ENCODE measurements at places on chromosomes 3 and 15.

DNA sequence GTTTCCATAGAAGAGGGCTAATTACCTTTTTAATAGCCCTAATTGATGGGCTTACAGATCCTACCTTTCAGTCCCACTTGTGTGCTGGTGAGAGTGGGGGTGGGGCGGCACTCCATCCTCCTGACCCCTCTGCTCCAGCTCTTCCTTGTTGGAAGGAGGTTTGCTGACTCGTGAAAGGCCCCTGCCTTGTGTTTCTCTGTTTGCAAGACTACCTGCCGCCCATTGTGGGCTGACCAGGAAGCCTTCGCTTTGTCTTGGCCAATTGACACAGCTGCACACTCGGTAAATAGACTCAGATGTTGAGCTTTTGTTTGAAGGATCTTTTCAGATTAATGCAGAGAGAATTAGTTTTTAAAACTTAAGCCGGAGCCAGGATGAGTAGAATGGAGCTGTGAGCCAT, 197.3 kb upstream of the HES1 start:
- no peak for DNase-seq

- DNase-seq, result no peak
These were observed 332.9 kb upstream of the PPP2R3A start for GRCh38 chr3:135632556-135633065.

DNA sequence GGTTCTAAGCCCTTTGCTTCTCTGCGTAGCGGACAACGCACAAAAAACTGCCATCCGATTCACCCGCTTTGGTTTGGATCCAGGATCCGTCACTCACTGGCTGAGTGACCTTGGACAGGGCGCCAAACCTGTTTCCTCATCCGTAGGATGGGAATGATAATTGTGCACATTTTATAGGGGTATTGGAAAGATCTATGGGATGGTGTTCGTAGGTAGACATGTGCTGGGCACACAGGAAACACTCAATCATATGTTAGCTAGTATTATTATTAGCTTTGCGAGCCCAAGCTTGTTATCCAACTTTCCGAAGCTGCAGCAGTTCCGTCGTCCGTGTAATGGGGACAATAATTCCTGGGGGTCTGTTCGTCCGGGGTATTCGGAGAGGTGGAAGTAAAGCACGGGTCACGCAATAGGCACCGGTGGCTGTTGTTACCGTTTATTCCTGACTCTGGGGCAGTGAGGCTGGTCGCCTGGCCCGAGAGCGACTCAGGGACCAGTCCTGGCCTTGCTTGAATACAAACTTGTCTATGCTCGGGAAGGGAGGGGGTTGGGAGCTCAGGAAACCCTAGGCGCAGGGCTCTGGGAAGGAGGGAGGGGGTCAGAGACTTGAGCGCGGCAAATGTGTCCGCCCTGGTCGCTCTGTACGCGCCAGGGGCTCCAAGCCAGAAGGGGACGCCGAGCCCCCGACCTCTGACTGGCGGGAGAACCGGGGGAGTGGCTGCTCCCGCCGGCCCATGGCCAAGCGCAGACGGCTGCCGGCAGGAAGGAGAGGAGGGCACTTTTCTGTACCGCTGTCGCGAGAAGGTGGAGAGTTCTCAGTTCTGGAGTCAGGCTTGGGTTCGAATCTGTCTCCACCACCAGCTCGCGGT, 1.3 kb downstream of the SPSB4 start:
- DNase-seq, result no peak

GRCh38 chr15:89171136-89172072, 50.0 kb downstream of the RLBP1 start:
- no peak for DNase-seq

DNA sequence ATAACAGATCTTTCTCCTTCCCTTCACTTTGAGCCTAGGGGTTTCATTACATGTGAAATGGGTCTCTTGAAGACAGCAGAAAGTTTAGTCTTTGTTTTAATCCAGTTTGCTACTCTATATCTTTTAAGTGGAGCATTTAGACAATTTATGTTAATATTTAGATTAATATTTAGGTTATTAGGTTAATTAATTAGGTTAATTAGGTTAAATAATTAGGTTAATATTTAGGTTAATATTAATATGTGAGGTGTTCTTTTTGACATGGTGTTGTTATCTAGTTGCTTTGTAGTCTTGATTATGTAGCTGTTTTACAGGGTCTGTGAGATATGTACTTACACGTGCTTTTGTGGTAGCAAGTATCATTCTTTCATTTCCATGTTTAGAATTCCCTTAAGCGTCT, 312.9 kb downstream of the NEK10 start:
- DNase-seq, result no peak

- no peak for DNase-seq
These were observed 55.7 kb downstream of the RUBCN start for GRCh38 chr3:197680955-197681521.

DNA sequence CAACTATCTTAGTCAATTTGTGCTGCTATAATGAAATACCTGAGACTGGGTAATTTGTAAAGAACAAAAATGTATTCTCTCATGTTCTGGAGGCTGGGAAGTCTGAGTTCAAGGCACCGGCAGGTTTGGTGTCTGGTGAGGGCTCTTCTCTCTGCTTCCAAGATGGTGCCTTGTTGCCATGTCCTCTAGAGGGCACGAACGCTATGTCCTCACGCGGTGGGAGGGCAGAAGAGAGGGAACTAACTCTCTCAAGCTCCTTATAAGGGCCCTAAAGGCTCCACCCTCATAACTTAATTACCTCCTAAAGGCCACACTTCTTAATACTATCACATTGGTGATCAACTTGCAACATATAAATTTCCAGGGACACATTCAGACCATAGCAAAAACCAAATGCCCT, 108.4 kb downstream of the ADAMTSL3 start:
- no peak for DNase-seq
